ENCODE measurements at places on chromosomes 4 and X.

- no peak for DNase-seq
Measured at GRCh38 chr4:79923281-79923680, 149.7 kb downstream of the ANTXR2 start.

DNA sequence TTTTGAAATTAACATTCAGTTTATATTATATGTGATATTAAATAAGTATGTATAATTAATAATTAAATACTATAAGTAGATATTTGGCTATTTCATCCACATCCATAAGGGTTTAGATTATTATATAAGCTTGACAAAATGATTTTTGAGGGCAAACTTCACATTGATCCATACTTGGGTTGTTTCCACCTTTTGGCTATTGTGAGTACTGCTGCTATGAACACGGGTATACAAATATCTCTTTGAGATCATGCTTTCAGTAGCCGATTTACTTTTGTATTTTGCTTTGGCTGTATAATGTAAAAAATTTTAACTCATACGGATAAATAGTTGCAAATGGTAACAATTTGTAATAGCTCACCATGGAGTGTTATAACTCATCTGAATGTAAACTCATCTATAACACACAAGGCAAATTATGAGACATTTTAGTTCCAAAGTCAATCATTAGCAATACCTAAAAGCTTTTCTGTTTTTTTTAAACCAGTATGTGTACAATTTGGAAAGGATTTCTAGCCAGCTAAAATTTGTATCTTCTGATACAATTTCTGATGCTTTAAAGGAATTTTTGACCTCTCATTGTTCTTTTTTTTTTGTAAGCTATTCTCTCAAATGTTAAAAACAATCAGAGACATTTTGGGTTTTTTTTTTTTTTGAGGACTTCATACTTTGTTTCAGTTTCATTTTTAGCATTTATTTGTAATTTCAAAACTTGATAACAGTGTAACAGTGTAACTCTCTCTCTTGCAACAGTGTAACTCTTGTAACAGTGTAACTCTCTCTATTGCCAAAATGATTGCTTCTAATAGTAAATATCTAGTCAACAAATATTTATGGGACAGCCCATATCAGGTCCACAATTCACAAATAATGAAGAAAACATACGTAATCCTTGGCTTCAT is 51.8 kb upstream of the ARX start:
- DNase-seq: no peak

GRCh38 chr4:15914736-15915135 is 23.8 kb downstream of the FGFBP1 start:
- DNase-seq: no peak

- DNase-seq: no peak
Measured at GRCh38 chr4:173337463-173337862, 3.3 kb upstream of the HMGB2 start.

DNA sequence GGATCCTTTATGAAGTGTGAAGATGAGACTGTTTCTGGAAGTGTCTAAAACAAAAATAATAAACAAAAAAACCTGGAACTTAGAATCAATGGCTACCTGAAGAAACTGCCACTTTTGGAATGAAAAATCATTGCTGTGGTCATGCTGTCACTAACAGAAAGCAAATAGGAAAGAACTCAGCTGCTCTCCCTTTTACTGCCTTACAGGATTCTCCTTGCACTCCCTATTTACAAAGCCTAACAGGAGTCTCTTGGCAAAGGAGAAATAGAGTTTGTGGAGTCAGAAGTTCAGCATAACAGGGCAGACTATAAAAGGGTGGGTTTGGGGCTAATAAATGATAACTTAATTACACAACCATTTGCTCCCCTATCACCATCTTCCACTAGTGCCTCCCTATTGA is 19.0 kb upstream of the GK2 start:
- DNase-seq: no peak

GRCh38 chr4:4247696-4248028 is 361 bp downstream of the TMEM128 start:
- no peak for DNase-seq

DNA sequence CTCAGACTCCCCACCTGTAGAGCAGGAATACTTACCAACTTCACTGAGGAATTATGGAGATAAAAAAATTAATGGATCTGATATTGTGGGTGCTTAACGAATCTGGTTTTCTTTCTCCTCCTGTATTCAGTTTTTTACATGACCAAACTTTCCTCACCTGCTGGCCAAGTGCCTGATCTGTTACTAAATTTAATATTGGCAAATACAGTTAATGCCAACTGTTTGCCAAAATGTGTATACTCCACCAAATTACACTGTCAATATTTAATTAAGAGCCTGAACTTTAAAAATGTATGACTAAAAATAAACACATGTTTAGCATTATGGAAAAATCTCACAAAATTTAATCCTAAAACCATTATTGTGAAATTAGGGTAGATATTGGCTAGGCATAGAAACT is 3.3 kb downstream of the PGRMC2 start:
- DNase-seq: no peak
